ENCODE measurements at places on chromosomes 4 and X. TPM values are rescaled to one million over a fixed set of nuclear protein-coding genes. Genes with fewer than 3 reads are reported as not detected.

DNA sequence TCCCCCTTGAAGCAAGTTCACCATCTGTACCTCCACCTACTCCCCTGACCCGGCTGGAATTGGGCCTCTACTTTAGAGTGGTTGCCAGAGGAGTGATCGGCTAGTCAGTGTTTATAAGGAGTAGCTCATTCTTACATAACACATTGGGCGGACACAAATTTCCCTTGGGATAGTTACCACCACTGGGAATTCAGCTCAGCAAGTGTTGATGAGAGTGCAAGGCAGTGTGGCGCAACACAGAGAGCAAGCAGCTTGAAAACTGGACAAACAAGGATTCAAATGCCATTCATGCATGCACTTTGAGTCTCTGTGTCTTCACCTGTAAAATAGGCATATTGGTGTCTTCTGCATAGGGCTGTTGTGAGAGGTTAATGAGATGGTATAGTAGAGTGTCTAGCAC, 92.7 kb downstream of the STK32B start:
- DNase-seq = no peak

- DNase-seq = no peak
Observed at GRCh38 chrX:84188320-84188834, 378 bp upstream of the RPS6KA6 start.

GRCh38 chr4:110364911-110365520, 110.9 kb upstream of the ENPEP start:
- DNase-seq = no peak

DNA sequence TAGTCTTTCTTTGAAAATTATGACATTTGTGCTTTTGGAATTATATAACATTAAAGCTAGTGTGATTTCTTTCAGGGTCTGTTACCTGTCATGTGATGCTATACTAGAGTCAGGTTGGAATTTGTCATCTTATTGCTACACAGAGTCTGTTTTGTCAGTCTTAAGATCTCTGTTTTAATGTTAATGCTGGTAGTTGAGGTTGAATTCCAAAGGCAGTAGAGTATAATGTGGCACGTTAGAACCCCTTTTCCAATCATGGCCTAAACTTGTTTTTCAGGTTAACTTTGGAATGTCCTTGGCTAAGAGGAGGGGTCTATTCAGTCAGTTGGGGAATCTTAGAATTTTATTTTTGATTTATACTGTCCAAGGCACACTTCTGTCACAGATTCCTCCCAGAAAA, 258.5 kb downstream of the PABPC4L start:
- no peak for DNase-seq

DNA sequence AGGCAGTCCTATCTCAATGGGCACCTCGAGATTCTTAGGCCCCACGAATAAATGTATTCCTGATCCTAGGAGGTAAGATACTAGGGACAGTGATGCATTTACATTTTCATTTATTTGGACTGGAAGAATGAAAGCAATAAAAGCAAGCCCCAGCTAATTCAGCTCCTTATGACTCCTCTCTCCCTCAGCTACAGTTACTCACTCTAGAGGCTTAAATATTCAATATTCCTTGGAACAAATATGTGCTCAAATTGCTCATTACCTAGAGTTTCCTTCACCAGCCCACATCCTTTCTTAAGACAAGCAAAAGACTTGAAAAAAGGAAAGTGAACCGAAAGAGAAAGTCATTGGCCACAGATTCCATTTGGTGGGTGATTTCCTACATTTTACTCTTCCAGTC, 13.9 kb downstream of the PAGE2 start:
- no peak for DNase-seq

The QRFPR gene
- not detected for total RNA-seq
